ENCODE measurements at places on chromosomes 3 and 15. TPM values are rescaled to one million over a fixed set of nuclear protein-coding genes. Genes with fewer than 3 reads are reported as not detected.

Gene TBCCD1
- polyA plus RNA-seq: 19.1 TPM

DNA sequence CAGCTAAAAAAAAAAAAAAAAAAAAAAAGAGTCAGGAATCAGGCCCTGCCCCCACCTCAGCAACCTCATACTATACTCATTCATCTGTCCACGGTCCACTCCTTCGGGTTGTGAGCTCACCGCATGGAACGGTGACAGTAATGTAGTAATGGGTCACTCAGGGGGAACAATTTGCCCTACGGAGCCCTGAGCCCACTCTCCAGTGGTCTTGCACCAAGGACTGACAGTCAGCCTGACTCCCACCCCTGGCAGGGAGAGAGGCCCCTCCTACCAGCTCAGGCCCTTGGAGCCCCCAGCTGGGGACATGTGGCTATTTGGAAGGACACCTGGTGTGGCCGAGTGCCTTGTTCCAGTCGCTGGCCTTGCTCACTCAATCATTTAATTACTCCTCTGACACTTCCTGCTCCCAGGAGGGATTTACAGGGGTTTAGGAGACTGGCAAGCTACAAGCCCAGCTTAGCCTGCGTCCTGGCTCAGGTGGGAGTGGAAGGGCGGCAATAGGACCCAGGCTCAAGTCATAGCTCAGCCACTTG is 19.9 kb upstream of the CACNA2D2 start:
- peak; percentile 56 for DNase-seq

DNA sequence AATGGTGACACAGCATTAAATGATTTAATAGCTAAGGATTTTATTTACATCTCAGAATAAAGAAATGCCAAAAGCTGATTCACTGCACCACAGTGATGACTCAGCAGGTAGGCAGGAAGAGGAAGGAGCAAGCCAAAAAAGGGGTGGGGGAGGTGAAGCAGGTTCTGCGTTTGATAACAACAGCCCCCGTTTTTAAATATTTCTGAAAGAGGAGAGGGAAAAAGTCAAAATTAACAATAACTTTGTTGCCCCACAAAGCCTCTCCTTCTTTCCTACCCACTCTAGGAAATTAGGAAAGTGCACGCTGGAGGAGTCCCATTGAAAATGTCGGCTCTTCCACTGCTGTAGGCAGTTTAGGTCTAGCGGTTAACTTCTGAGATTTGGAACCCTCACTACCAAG is 9.9 kb upstream of the CCDC54 start:
- no peak for DNase-seq

DNA sequence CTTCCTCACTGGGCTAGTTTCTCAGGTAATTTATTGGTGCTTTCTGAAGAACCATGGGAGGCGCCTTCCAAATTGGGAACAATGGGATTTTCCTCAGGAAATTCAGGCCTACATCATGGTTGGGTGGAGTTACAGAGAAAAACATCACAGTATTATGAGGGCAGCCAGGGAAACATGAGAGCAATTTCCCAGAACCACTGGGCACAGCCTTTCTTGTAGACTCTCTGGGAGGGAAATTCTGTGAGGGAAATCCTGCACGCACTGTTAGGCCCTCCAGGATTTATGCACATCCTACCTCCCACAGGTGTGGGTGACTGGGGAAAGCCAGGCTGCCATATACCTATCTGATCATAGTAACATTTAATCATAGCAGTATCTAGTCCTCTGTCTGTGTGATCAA is 13.2 kb downstream of the POPDC2 start:
- DNase-seq: no peak

GRCh38 chr3:113035387-113035982 is 44.7 kb downstream of the GTPBP8 start:
- no peak for DNase-seq

Gene CEP97
- 18.3 TPM for polyA plus RNA-seq

- DNase-seq: no peak
These were observed 22.3 kb upstream of the LMOD3 start for GRCh38 chr3:69144631-69145245.

GRCh38 chr3:100761211-100761942 is 52.1 kb downstream of the TFG start:
- DNase-seq: no peak

Gene GCNT3
- polyA plus RNA-seq: 0.21 TPM

- no peak for DNase-seq
These were observed 6.4 kb upstream of the ANKDD1A start for GRCh38 chr15:64905119-64905831.

Measured in left renal cortex interstitium (tissue), 4 donors.